Stimulated activated CD4-positive, alpha-beta T cell treated with anti-CD3 and anti-CD28 coated beads, Interleukin-1b, Interleukin-23, amount 100 ng/mL, for 48 hours (primary cell): ENCODE measurements at places on chromosomes 11 and 22.

DNA sequence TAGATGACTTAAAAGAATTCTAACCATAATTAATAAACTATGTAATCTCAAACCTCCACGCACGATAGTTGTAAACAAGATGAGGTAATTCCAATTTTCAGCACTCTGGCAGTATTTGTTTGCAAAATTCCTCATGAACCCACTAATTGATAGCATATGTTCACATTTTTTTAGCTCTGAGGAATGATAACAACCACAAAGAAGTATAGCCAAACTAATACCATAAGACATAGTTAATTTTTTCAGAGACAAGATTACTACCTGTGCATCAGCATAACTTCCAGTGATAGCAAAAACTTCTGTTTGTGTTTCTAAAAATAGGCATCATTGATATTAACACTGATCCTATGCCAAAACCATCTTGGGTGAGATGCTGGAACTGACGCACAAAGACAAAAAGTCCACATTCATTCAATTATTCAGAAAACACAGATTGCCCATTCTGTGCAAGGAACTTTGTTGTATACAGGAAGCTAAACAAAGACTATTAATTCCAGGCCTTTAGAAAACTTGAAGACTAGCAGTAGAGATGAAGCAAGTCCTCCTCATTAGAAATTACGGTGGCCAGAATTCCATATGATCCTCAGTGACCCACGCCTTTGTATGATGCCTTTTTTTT, 57.7 kb downstream of the PDGFD start:
- no peak for DNase-seq

DNA sequence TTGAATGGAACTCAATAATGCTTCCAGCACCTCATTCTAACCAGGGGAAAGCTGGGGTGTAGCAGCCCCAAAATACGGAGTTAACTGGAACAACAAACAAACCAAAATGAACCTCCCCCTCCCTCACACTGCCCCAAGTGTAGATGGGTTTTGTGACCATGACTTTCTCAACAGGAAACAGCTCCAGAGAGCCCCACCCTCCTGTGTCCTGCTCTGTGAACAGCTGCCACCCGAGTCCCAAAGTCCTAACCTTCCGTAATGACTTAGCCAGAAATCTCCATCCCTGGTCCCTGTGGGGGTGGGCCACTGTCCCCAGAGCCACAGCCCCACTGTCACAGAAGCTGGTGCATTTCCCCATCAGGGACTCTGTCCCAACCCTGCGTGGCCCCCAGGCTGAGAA, 155.4 kb downstream of the CRYBB2 start:
- no peak for DNase-seq

DNA sequence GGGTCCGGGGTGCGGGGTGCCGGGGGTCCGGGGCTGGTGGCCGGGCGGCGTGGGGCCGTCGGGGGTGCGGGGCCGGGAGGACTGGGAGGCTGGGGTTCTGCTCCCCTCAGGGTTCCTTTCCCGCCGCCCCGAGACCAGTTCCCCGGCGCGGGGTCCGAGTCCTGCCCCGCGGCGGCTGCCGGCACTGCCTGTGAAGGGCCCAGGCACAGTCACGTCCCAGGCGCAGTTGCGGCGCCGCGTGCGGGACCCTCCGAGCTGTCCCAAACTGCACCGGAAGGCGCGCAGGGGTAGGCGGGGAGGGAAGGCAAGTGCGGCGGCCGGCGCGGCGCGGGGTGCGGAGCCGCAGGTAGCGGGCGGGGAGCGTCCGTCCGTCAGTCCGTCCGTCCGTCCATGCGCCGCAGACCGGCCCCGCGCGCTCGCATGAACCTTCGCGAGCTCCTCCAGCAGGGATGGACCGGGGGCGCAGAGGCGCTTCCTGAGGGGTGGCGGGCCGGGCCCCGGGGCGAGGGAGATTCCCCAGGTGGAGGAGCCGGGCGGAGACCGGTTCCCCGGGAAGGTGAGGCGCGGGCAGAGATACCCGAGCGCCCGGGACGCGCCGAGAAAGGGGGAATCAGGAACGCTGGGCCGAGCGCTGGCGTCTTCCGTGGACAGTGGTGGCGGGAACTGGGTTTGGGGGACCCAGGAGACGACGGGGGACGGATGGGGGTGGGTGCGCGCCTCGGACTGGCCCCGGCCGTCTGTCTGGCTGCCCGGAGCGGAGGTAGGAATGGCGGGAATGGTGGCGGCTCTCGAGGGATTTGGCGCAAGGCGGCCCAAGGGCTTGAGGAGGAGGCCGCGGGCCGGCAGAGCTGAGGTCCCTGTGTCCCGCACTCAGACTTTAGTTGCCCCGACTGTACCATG, 3.1 kb upstream of the ADORA2A start:
- peak; percentile 46 for DNase-seq

- no peak for DNase-seq
Observed at GRCh38 chr11:131204765-131205380, 165.5 kb upstream of the NTM start.

DNA sequence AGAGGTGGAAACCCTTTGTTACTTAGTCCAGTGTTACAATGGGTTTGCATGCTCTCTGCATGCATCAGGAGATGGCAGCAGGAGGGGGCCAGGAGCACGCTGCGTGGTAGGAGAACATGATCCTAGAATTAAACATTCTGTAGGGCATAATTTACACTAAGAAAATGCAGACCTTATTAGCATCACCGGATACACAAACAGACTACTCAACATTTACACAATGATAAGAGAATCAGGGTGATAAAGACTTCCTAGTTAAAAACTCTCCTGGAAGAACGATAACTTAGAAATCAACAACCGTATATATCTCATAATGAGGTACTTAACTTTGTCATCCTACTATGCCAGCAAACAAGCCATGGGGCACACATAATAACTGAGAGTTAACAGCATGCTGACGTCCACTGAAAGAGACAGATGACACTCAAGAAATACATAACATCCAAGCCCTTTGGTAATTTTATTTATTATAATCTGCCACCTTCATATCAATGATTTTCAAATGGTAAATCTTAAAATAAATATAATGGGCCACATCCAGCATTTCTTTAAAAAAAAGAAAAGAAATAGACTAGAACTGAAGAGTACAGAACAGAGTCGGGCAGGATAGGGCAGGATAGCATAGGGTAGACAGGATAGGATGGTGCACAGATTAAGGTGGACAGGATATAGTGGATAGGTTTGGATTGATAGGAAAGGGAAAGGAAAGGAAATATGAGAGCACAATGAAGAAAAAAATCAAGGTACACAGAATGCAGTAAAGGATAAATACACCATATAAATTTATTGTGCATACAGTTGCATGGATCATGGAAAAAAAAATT, 27.5 kb downstream of the CADM1 start:
- no peak for DNase-seq

DNA sequence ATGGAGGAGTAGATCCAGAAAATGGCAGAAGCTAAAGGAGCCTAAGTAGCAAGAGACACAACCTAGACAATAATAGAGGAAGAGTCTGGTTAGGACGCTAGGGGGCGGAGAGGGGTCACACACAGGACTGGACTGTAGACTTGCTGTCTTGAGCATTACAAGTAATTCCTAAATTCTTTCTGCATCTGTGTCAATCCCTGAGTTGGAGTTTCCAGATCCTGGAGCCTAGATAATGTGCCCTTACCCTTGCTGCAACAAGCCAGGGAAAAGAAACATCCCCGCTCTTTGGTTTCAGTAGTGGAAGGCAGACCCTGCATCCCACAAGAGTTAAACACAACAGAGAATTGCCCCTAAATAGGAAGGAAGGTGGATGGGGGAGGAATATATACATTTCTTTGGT, 14.9 kb upstream of the CCDC73 start:
- peak; percentile 54 for DNase-seq

- no peak for DNase-seq
Observed at GRCh38 chr11:9385327-9385899, 961 bp downstream of the IPO7 start.

DNA sequence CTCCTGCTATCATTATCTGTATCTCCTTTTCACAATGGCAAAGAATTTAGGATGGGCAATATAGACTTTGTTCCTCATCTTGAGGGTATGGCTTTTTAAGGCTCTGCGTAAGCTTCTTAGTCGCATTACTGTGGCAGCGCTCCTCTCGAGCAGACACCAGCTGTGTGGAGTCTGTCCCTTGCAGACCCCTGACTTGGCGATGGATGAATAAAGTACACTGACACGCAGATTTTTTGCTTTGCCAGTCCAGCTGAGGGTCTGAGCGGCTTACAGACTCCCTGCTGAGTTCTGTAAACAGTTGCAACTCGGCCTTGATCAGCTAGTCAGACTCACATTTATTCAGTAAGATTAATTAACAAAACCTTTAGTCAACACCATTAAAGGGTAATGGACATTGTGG, 390.0 kb upstream of the CNTN5 start:
- DNase-seq, result no peak

- DNase-seq, result no peak
Observed at GRCh38 chr22:47251911-47252310, 489.5 kb downstream of the TBC1D22A start.

GRCh38 chr11:34160049-34160721, 54.8 kb downstream of the NAT10 start:
- DNase-seq, result no peak

DNA sequence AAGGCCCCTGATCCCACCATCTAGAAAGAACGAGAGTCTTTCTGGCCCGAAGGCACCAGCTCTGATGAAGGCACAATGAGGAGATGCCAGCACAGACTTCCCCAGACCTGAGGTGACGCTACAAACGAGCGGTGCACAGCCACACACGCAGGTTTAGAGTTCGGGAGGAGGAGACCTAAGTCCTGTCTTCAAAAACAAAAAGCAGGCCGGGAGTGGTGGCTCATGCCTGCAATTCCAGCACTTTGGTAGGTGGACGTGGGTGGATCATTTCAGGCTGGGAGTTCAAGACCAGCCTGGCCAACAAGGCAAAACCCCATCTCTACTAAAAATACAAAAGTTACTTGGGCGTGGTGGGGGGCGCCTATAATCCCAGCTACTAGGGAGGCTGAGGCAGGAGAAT, 9.5 kb downstream of the LTO1 start:
- DNase-seq, result no peak

GRCh38 chr11:92607969-92608722, 361.3 kb upstream of the MTNR1B start:
- DNase-seq, result no peak

DNA sequence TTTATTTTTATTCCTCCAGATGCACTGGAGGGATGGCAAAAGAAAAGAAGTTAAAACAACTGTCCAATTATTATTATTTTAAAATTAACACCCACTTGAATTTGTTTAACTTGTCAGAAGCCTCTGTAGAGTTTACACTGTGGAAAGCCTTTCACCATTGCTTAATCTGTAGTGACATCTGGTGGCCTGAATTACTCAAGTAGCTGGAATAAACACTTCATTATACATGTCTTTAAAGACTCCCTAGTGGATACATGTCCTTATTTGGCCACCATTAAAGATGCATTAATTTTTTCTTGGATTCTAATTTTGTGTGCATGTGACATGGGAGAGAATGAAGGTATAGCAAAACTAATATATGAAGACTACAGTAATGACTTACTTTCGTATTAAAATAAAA, 1496.5 kb downstream of the FAM181B start:
- DNase-seq, result no peak

DNA sequence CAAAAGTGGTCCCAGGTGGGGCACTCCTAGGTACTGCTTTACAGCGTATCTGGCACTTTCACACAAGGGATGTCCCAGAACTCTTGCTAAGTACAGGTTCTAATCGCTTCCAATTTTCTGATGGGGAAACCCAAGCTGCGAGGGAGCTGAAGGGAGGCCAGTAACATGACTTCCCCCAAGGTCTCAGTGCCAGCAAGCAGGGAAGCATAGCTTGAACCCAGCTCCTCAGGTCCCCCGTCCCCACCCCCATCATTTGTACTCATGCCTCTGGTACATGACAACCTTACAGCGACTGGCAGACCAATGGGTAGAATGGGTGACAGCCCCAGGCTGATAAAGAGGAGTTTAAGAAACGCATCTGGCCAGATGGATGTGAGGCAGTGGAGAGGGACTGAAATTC, 716 bp upstream of the ABCC8 start:
- DNase-seq, result no peak

DNA sequence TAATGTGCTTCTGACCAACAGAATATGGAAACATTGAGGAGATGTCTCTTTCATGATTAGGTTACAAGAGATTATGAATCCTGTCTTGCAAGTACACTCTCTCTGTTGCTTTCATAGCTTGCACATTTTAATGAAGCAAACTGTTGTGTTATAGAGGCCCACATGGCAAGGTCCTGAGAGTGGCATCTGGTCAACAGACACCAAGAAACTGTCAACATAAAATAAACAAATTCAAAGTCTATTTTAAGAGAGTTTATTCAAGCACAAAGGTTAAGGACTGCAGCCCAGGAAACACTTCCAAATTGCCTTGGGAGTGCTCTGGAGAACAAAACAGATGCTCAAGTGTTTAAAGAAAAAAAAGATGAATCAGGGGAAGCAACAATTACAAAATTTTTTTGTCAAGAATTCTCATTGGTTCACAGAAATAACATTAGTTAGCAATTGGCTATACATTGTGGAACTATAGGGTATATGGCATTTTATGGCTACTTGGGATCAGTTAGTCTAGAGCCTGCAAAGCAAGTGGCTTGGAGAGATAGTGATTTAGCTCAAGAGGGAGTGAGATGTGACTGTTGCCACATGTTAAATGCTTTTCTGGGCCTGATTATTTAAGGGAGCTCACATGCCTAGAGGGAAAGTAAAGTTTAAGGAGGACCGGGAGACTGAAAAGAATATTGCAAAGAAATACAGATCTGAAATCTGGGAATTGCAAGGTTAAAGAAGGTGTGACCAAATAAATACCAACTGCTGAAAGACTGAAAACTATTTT, 54.6 kb downstream of the CTSC start:
- no peak for DNase-seq

GRCh38 chr11:72773291-72773690, 20.6 kb downstream of the STARD10 start:
- no peak for DNase-seq

GRCh38 chr11:108538022-108538424, 39.8 kb upstream of the POGLUT3 start:
- no peak for DNase-seq

DNA sequence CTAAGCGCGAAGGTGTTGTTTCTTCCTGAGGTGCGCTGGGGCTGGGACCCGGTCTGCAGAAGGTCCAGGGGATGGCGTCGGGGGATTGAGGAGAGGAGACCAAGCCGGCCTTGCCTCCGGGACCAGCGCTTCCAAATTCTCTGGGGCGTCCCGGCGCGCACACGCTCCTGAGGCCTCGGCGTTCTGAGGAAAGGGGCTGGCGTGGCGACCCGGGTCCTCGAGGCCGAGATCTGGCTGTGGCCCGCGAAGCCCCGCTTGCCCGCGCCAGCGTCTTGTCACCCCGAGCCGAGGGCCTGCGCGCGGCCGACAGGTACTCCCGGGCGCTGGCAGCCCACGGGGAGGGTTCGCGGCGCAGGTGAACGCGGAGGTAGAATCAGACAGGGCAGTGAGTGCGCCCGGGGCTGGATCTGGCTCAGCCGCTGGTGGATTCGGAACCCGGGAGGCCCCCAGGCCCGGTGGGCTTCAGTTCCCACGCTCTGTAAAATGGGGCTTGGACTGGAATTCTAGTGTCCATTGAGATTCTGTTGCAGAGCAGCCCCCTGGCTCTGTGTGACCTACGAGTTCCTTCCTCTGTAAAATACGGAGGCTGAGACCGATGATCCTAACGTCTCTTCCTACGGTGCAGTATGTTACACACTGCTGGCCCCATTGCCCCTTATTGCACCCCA, 14.7 kb downstream of the SSH3 start:
- no peak for DNase-seq

- DNase-seq, result no peak
Observed at GRCh38 chr11:124837491-124837856, 27.8 kb upstream of the ROBO3 start.
